ENCODE measurements at places on chromosomes 3 and 15. TPM values are rescaled to one million over a fixed set of nuclear protein-coding genes. Genes with fewer than 3 reads are reported as not detected.

Gene CELSR3
- 0.39 TPM for total RNA-seq

Gene CSK
- 21.4 TPM for total RNA-seq

Gene TM4SF1
- 191 TPM for total RNA-seq

Gene UQCC5
- 1.4 TPM for total RNA-seq

Gene ZCWPW2
- total RNA-seq: 1.5 TPM

Gene CTXN2
- total RNA-seq: not detected

Gene TRANK1
- total RNA-seq: 7.9 TPM

Gene PCBP4
- 13.6 TPM for total RNA-seq
